Dermis lymphatic vessel endothelial cell (primary cell): ENCODE measurements at places on chromosomes 16 and 17. TPM values are rescaled to one million over a fixed set of nuclear protein-coding genes. Genes with fewer than 3 reads are reported as not detected.

The NPIPA5 gene
- total RNA-seq: 0.52 and 1.2 TPM in 2 replicates

The LRRC46 gene
- not detected in 2 replicates for total RNA-seq

The TMEM88 gene
- 10.1 and 26.7 TPM in 2 replicates for total RNA-seq

The CDH8 gene
- not detected in 2 replicates for total RNA-seq

The PPM1E gene
- under 0.01 TPM in 2 replicates for total RNA-seq

The TMEM100 gene
- 4.8 and 8.1 TPM in 2 replicates for total RNA-seq

The SLC5A10 gene
- total RNA-seq: not detected in 2 replicates

The SMPD3 gene
- total RNA-seq: under 0.01 TPM in 2 replicates

The SAMD14 gene
- 3.0 and 4.0 TPM in 2 replicates for total RNA-seq

The KRT27 gene
- not detected in 2 replicates for total RNA-seq

The NEUROD2 gene
- total RNA-seq: not detected in 2 replicates

The NPB gene
- total RNA-seq: 0.09 and 0.11 TPM in 2 replicates

The DNAH17 gene
- total RNA-seq: 0.09 and 0.76 TPM in 2 replicates

The TAT gene
- total RNA-seq: not detected in 2 replicates

The ZNF597 gene
- total RNA-seq: 2.8 and 2.9 TPM in 2 replicates

The LPO gene
- under 0.01 TPM in 1 of 2 replicates, not detected in the other for total RNA-seq

The TSR1 gene
- total RNA-seq: 26.5 and 40.1 TPM in 2 replicates

The TMEM204 gene
- 142 and 170 TPM in 2 replicates for total RNA-seq
